ENCODE measurements at places on chromosomes 2 and 18. TPM values are rescaled to one million over a fixed set of nuclear protein-coding genes. Genes with fewer than 3 reads are reported as not detected.

Gene UGT1A7
- 28.8 TPM for polyA plus RNA-seq

Gene SUCLG1
- 117 TPM for polyA plus RNA-seq

Gene KCNJ3
- under 0.01 TPM for polyA plus RNA-seq

Gene HNMT
- 16.4 TPM for polyA plus RNA-seq

Gene UGT1A8
- 0.39 TPM for polyA plus RNA-seq

All from esophagus (tissue), 2 donors.